Esophagus muscularis mucosa (tissue), 4 donors: ENCODE measurements at places on chromosomes 6 and 20. TPM values are rescaled to one million over a fixed set of nuclear protein-coding genes. Genes with fewer than 3 reads are reported as not detected.

The IL17A gene
- not detected for total RNA-seq

The DZANK1 gene
- total RNA-seq = 1.3 TPM

The PRDM1 gene
- total RNA-seq = 2.1 TPM

The ARMH2 gene
- total RNA-seq = not detected

The SNAP91 gene
- total RNA-seq = 1.2 TPM

The CLPSL2 gene
- total RNA-seq = not detected

The ANGPT4 gene
- total RNA-seq = not detected

The NNAT gene
- total RNA-seq = 10.0 TPM

DNA sequence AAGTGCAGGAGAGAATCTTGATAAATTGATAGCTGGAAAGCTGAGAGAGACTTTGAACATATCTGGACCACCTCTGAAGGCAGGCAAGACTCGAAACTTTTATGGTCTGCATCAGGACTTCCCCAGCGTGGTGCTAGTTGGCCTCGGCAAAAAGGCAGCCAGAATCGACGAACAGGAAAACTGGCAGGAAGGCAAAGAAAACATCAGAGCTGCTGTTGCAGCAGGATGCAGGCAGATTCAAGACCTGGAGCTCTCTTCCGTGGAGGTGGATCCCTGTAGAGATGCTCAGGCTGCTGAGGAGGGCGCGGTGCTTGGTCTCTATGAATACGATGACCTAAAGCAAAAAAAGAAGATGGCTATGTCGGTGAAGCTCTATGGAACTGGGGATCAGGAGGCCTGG, 4.6 kb upstream of the CDKN1A start:
- DNase-seq = no peak
- H3K27ac ChIP-seq = no peak overlapping the region
- no peaks in the 10 kb centered on the region for H3K27me3 ChIP-seq
- H3K4me3 ChIP-seq = no peak overlapping the region

- no peaks in the 10 kb centered on the region for H3K27me3 ChIP-seq
- peaks cover 45% of the 10 kb centered on the region for H3K4me1 ChIP-seq
- no peak overlapping the region for H3K4me3 ChIP-seq
- no peak for DNase-seq
- H3K27ac ChIP-seq = no peak overlapping the region
Observed at GRCh38 chr6:151448623-151449022, 3.3 kb downstream of the RMND1 start.

GRCh38 chr6:14661691-14662090, 544.1 kb downstream of the CD83 start:
- no peaks in the 10 kb centered on the region for H3K36me3 ChIP-seq
- H3K4me3 ChIP-seq = no peak overlapping the region
- H3K27ac ChIP-seq = no peak overlapping the region
- DNase-seq = no peak
- H3K27me3 ChIP-seq = no peaks in the 10 kb centered on the region
- H3K4me1 ChIP-seq = no peaks in the 10 kb centered on the region

- peak overlapping the region; percentile 80 for H3K27ac ChIP-seq
- peak overlapping the region; percentile 70 for H3K4me3 ChIP-seq
- H3K27me3 ChIP-seq = no peaks in the 10 kb centered on the region
- H3K36me3 ChIP-seq = no peaks in the 10 kb centered on the region
- DNase-seq = no peak
Observed at GRCh38 chr6:107458672-107459282, 587 bp downstream of the PDSS2 start.

GRCh38 chr6:45608252-45608913, 230.6 kb upstream of the SUPT3H start:
- H3K27me3 ChIP-seq = no peaks in the 10 kb centered on the region
- no peak overlapping the region for H3K4me3 ChIP-seq
- no peak overlapping the region for H3K27ac ChIP-seq
- H3K36me3 ChIP-seq = no peaks in the 10 kb centered on the region
- H3K4me1 ChIP-seq = no peaks in the 10 kb centered on the region

- H3K27ac ChIP-seq = no peak overlapping the region
- H3K4me3 ChIP-seq = no peak overlapping the region
- no peaks in the 10 kb centered on the region for H3K27me3 ChIP-seq
- H3K36me3 ChIP-seq = no peaks in the 10 kb centered on the region
- peaks cover 1% of the 10 kb centered on the region for H3K4me1 ChIP-seq
- DNase-seq = no peak
Observed at GRCh38 chr6:125741336-125741735, 8.1 kb upstream of the HEY2 start.

DNA sequence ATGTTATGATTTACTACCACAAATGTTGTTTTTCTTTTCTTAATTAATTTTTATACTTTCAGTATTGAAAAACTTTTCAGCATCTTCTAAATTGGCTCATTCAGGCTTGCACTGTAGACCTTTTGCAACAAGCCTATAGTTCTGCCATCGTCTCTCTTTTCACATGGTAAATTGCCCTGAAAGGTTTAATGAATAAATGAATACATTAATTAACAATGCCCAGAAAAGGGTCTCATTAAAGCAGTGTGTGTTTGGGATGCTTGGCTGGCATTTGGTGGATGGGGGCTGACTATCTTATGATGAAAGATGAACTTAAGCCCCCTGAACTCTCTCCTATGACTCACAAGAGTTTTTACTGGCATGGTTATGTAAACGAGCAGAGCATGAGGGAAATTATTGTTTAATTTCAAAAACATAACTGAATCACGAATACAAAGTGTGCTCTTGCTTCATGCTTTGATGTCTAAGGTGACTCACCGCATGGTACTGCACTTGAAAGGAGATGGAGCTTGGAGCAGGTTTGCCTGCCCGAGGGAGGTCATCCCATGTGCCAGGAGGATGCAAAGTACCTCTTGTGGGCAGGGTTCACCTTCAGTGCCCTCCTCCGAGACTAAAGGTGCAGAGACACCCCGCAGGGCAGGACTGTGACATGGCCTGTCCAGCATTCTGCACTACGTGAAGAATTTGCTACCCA, 13.8 kb upstream of the PCK1 start:
- DNase-seq = no peak
- peaks cover 27% of the 10 kb centered on the region for H3K4me1 ChIP-seq
- H3K36me3 ChIP-seq = no peaks in the 10 kb centered on the region
- peaks cover 7% of the 10 kb centered on the region for H3K27me3 ChIP-seq

DNA sequence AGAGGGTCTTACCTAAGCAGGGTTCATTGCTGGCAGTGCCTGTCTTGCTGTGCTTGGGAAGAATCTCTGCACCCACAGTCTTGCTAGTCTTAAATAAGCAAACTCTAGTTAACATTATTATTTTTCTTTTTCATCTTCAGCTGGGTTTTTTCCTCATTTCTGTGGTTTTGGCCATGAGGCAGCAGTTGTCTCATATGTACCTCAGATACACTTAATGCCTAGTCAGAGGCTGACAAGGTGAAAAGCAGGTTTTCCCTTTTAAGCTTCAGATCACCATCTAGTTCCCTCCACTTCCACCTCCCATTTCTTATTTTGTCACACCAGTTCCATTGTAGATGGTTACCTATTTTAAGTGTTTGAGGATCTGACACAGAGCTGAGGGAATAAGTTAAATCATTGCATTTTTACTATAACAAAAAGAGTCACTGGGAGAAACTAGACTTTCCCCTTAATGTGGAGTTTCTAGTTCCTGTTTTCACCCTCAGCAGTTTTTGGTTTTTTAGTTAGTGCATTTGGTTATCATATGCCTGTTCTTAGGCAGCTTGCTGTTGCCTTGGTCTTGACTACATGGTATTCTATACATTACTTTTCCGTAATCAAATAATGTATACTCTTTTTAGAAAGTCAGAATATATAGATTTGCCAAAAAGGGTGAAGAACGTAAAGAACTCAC, 46.0 kb downstream of the AFDN start:
- no peak overlapping the region for H3K4me3 ChIP-seq
- DNase-seq = no peak
- H3K4me1 ChIP-seq = no peaks in the 10 kb centered on the region
- H3K27me3 ChIP-seq = no peaks in the 10 kb centered on the region
- H3K27ac ChIP-seq = no peak overlapping the region
- H3K36me3 ChIP-seq = peaks cover 13% of the 10 kb centered on the region

- peaks cover 17% of the 10 kb centered on the region for H3K4me1 ChIP-seq
- H3K4me3 ChIP-seq = no peak overlapping the region
- no peak for DNase-seq
- H3K27ac ChIP-seq = no peak overlapping the region
- H3K27me3 ChIP-seq = no peaks in the 10 kb centered on the region
Observed at GRCh38 chr6:165837948-165838745, 175.1 kb upstream of the PDE10A start.

DNA sequence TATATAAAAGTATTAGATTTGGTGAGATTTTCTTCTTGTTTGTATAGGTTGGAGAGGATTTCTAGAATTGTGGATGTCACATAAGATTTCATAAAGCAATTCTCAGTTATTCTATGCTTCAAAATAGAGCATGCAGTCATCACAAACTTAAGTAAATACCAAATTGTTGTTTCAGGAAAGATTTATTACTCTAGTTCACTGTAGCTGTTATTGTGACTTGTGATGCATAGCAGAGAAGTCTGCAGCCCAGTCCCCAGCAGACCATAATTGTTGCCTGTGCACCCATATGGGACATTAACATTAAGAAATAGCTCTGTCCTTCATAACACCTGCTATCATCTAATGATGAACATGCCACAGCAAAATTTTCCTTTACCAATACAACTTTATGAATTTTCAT, 228.0 kb upstream of the FAM83B start:
- no peaks in the 10 kb centered on the region for H3K27me3 ChIP-seq
- no peak overlapping the region for H3K27ac ChIP-seq
- DNase-seq = no peak
- H3K4me1 ChIP-seq = peaks cover 18% of the 10 kb centered on the region
- no peaks in the 10 kb centered on the region for H3K36me3 ChIP-seq

- peaks cover 14% of the 10 kb centered on the region for H3K4me1 ChIP-seq
- H3K36me3 ChIP-seq = no peaks in the 10 kb centered on the region
- no peak for DNase-seq
- no peak overlapping the region for H3K27ac ChIP-seq
- no peaks in the 10 kb centered on the region for H3K27me3 ChIP-seq
Observed at GRCh38 chr6:21133901-21134300, 459.6 kb upstream of the SOX4 start.

GRCh38 chr6:73107016-73107415, 118.3 kb downstream of the KHDC1L start:
- H3K27ac ChIP-seq = no peak overlapping the region
- DNase-seq = no peak
- H3K27me3 ChIP-seq = no peaks in the 10 kb centered on the region
- H3K4me3 ChIP-seq = no peak overlapping the region

GRCh38 chr6:144769142-144769541, 484.0 kb downstream of the UTRN start:
- peaks cover 16% of the 10 kb centered on the region for H3K36me3 ChIP-seq
- H3K4me3 ChIP-seq = no peak overlapping the region
- H3K27me3 ChIP-seq = no peaks in the 10 kb centered on the region
- DNase-seq = no peak
- no peak overlapping the region for H3K27ac ChIP-seq

DNA sequence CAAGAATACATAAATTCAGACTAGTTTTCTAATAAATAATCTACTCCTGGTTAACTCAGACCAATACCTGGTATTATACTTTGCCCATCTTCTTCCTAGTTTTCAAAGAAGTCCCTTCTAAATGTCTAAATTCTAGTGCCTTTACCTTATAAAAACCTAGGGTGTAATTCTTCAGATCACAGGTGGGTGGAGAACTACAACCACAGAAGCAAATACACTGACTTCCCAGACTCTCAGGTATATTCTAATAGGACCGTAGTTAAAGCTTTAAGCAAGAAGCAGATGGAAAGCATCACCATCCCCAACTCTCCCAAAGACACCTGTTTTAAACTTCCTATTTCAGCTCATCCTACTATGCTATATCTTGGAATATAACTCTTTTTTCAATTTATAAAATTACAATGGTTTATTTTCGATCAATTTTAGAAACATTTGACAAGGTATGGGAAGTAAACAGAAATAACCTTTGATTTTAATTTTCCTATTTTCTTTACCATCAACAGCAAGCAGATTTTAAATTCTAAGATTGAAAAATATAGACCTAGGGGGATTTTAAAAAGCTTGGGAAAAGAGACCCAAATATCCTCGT, 15.8 kb downstream of the MAN1A1 start:
- H3K4me1 ChIP-seq = peaks cover 67% of the 10 kb centered on the region
- DNase-seq = no peak
- H3K27ac ChIP-seq = peak overlapping the region; percentile 54
- no peak overlapping the region for H3K4me3 ChIP-seq
- H3K36me3 ChIP-seq = no peaks in the 10 kb centered on the region
- H3K27me3 ChIP-seq = no peaks in the 10 kb centered on the region

DNA sequence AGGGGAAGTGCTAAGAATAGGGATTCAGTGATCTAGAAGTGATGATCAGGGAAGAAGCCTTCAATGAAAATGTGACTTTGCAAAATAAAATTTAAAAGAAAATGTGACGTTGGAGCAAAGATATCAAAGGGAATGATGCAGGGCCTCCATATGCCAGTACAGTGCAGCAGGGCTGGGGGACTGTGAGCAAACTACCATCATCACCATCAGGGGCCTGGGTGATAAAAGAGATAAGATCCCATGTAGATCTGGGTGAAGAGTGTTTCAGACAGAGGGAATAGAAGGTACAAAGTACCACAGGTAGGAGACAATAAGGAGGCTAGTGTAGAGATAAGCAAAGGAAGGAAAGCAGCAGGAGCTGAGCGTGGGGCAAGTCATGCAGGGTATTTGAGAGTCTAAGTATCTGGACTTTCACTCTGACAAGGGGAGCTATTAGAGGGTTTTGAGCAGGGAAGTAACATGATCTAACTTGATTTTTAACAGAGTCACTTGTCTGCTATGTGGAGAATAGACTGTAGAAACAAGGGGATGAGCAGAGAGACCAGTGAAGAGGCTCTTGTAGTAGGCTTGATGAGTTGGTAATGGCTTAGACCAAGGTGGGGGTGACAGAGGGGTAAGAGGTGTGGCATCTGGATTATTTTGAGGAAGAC, 295.6 kb downstream of the ZFAND3 start:
- no peak for DNase-seq
- peaks cover 8% of the 10 kb centered on the region for H3K4me1 ChIP-seq
- H3K27ac ChIP-seq = no peak overlapping the region
- H3K4me3 ChIP-seq = no peak overlapping the region
- peaks cover 15% of the 10 kb centered on the region for H3K36me3 ChIP-seq

DNA sequence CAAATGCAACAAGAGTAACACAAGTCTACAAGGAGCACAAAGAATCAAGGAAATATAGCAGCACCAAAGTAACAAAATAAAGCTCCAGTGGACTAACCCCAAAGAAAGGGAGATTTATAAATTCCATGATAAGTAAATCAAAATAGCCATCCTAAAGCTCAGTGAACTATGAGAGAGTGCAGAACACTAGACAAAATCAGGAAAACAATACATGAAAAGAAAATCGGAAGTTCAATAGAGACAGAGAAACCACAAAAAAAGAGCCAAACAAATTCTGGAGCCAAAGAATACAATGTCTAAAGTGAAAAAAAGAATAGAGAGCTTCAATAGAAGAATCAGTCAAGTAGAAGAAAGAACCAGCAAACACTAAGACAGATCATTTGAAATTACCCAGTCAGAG, 247.3 kb upstream of the TENT5A start:
- H3K36me3 ChIP-seq = no peaks in the 10 kb centered on the region
- no peaks in the 10 kb centered on the region for H3K4me1 ChIP-seq
- no peak overlapping the region for H3K4me3 ChIP-seq
- no peaks in the 10 kb centered on the region for H3K27me3 ChIP-seq
- DNase-seq = no peak
- no peak overlapping the region for H3K27ac ChIP-seq
